Activated T-helper 1 cell treated with anti-CD3 and anti-CD28 coated beads, Interleukin-2, amount 50 U/mL, for 16 hours (primary cell): ENCODE measurements at places on chromosomes 4 and X.

DNA sequence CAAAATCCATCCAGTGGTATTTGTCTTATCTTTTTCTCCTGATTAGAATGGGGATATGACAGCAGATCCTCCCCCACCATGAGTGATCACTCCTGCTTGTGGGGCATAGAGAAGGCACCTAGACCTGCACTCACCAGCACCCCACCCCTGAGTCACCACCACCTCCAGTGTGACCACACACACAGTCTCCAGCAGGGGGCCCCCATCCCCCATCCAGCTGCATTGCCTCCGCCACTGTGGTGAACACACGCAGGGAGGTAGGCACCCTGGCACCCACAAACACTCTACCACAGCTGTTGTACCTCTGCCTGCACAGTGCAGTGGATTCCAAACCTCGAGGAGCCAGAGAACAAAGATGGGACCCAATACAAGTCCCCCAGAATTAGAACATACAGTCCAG, 9.0 kb upstream of the MAGEA8 start:
- no peak for DNase-seq

DNA sequence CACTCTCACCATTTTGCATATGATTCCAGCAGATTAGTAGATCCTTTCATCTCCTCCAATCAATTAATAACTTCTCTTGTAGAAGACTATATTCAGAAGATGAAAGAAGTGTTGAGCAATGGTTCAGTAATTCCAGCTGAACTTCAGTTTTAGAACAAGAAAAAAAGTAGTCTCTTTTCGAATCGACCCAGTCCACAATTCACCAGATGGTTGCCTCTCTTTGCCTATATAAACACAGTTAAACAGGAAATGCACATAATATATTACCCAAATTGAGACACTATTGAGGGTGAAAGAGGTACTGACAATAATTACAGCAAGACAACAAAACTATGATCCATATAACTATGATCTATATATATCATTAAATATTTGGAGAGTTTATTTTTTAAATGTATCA, 16.8 kb upstream of the FAM241A start:
- no peak for DNase-seq

- DNase-seq, result no peak
Measured at GRCh38 chr4:155392481-155393184, 15.9 kb upstream of the MAP9 start.

- no peak for DNase-seq
Measured at GRCh38 chr4:105112274-105112673, 34.4 kb upstream of the TET2 start.

DNA sequence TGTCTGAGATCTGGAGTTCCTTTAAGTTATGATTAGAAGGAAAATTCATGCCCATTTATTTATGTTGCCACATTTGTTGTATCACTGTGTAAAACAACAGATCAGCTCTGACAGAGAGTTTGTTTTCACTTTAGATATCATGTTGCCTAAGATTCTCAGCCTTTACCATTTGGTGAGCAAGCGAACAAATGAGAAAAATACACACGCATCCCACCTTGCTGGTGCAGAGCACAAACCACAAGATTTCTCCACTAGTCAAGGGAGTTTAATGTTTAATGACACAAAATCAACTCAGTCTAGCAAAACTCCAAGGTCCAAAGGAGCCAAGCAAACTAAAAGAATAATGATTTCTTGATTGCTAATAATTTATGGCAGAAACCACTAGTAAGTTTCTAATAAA, 27.7 kb downstream of the FGF5 start:
- DNase-seq, result no peak

DNA sequence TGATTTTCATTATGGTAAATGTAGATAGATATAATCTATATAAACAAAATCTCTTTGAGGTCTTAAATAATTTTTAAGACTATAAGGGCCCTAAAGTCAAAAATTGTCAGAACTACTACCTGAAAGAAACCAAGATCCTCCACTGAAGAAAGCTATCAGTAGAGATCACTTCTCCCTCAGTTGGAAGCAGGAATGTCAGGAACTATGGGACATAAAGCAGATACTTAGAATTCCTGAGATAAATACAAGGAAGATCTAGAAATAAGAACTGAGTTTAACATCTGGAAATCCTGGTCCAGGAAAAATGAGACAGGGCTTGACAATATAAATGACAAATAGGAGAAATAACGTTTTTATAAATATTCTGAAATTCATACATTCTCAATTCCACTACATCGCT, 97.2 kb downstream of the ADAMTS3 start:
- DNase-seq, result no peak

- DNase-seq, result no peak
Measured at GRCh38 chr4:5906191-5906590, 13.3 kb upstream of the CRMP1 start.

GRCh38 chrX:19343085-19343534, 617 bp upstream of the PDHA1 start:
- DNase-seq, result no peak

GRCh38 chrX:928606-929005, 283.8 kb downstream of the CRLF2 start:
- no peak for DNase-seq

GRCh38 chr4:166499820-166500219, 626.8 kb downstream of the TLL1 start:
- DNase-seq, result no peak

GRCh38 chrX:13026877-13027652, 17.4 kb downstream of the FAM9C start:
- no peak for DNase-seq
